ENCODE measurements at places on chromosomes 11 and 22.

DNA sequence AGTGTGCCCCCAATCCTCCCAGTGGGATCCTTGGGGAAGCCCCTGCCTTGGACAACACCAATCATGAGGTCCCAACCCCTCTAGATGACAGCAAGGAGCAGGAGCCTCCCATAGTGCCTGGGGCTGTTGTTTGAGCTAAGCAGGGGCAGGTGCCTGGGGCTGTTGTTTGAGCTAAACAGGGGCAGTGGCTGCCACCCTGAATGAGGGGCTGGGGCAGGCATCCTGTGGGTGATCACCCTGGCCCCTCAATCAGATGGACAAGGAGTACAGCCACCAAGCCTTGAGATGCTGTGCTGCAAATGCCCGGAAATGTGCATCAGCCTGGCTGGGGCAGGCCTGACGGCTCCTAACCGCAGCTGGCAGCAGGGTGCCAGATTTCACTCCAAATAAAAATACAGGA is 66.7 kb downstream of the MYEOV start:
- DNase-seq = no peak

GRCh38 chr11:20088397-20089225 is 71.7 kb downstream of the DBX1 start:
- DNase-seq = no peak

DNA sequence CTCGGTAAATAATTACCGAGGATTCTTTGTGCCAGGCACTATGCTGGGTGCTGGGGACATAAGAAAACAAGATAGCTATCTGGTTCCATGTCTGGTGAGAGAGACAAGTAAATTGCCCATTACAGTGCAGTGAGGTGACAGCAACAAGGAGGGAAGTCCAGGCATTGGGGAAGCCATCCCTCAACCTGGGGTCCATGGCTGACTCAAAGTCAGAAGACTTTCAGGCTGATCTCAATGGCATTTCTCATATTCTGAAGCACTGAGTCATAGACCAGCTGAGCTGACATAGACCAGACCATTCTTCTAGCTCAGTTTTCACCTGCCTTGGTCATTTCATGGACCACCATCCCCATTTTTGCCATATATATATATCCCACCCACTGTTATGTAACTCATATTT is 158.8 kb downstream of the TTC17 start:
- peak; percentile 10 for DNase-seq

- DNase-seq = no peak
Observed at GRCh38 chr11:25910086-25910485, 421.8 kb upstream of the ANO3 start.

DNA sequence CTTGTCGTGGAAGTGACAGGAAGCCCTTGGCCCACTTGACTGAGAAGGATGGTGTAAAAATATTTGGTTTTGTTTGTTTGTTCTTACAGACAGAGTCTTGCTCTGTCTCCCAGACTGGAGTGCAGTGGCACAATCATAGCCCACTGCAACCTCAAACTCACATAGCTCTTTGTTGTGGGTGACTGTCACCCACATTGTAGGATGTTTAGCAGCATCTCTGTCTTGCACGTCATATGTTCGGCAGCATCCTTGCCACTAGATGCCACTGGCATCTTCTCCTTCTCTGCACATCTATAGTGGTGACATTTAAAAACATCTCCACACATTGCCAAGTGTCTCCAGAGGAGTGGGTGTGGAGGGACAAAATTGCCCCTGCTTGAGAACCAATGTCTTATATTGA is 56.8 kb downstream of the PRR5L start:
- no peak for DNase-seq

DNA sequence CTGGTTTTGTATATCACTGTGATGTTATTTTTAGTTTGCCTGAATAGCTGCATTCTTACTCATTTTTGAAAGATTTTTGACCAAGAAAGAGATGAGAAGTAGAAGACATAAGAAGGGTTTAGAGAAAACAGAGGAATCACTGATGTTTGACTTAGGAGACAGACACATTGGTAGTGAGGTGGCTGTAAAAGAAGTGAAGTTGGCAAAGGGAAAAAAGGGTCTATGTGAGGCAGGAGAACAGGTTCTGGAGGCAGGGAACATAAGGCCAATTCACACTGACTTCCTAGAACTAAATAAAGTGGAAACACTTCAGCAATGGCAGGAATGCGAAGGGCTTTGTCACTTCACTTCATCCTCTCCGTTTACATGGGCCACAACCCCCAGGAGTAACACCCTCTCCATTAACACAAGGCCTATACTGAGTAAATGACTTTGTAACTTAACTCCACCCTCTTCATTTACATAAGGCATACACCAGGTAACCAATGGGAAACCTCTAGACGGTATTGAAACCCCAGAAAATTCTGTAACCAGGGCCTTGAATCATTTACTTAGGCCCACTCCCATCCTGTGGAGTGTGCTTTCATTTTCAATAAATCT is 36.5 kb downstream of the CTSC start:
- no peak for DNase-seq

DNA sequence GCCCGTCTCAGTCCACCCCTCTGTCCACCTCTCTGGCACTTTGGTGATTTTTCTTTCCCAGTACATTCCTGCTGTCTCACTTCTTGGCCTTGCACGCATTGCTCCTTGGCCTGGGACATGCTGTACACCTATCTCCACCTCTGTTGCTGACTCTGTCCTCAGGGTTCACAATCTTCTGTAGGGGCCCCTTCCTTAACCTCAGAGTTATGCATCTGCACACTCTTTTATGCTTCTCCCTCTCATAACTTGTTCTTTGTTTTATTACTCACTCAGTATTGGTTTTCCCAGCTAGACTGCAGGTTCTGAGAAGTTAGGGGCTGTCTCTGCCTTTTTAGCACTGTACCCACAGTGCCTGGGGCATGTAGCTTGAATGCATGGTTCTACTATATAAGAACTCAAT is 139.1 kb upstream of the MTMR2 start:
- DNase-seq = no peak

DNA sequence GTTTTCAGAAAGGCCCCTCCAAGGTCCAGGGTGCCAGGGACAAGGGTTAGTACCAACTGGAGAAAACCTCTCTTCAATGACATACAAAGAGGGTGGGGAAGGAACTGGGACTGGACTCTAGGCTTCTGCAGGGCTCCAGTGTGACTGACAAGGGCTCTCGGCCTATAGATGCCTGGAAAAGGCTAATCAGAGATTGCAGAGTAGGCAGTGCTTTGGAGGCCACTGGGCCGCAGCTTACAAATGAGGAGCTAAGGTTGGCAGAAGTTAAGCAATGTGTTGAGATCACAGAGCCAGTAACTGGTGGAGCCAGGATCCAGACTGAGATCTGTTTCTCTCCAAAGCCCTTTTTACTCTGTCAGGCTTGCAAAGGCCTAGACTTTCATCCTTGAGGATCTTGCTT is 7.4 kb upstream of the DGKZ start:
- no peak for DNase-seq

DNA sequence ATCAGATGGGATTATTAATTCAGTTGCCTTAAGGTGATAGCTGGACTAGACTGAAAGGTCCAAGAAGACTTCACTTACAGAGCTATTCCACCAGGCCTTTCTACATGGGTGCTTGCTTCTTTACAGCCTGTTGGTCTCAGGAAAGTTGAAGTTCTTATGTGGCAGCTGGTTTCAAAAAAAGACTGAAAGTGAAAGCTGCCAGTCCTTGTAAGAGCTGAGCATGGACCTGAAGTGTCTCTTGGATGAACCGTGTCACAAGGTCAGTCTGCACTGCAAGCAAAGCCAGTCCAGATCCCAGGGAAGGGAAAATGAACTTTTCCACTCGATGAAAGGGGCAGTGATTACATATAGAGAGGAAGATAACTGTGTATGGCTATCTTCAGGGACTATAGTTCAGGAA is 201.5 kb upstream of the LUZP2 start:
- no peak for DNase-seq

GRCh38 chr22:27882507-27883290 is 36.4 kb downstream of the PITPNB start:
- DNase-seq = no peak

DNA sequence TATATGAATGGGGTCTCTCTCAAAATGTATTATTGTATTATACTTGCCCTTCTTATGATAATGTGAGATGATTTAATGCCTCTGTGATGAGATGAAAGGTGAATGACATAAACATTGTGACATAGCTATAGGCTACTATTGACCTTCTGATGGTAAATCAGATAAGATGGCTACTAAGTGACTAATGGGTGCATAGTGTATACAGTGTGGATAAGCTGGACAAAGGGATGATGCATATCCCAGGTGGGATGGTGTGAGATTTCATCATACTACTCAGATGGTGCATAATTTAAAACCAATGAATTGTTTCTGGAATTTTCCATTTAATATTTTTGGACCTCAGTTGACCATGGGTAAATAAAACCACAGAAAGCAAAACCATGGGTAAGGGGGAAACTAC is 243.5 kb downstream of the SBF2 start:
- no peak for DNase-seq

DNA sequence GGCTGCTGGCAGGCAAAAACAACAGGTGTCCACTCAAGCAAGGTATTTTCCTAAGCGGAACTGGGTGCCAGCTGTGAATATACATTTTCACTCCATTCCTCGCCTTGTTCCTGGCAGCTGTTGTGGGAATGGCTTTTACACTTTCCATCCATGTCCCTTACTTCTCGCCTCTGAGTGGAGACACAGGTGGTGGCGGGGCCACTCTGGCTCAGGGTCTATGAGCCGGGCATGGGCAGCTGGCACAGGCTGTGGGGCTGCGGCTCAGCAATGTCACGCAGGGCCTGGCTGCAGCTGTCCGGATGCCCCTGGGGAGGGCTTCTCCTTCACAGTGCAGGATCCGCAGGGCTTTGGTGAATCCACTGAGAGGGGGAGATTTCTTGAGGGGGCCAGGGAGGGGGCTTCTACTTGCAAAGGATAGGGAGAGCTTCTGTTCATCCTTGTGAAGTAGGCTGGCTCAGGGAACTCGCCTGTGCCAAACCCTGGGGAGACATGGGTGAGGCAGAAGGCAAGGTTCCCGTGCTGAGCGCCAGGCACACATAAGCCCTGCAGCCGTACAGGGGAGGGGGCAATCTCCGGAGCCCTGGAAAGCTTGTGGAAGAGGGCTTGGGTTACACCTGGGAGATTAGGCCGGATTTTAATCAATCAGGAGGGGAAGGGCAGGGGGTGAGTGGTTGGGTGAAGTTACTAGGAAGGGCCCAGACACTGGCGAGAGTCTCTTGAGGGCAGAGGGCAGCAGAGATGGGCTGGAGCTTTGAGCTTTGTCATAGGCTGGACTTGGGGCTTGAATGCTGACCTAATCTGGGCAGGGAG is 45.7 kb downstream of the KCNQ1OT1 start:
- DNase-seq = no peak

- no peak for DNase-seq
Observed at GRCh38 chr11:41400819-41401382, 58.6 kb downstream of the LRRC4C start.

DNA sequence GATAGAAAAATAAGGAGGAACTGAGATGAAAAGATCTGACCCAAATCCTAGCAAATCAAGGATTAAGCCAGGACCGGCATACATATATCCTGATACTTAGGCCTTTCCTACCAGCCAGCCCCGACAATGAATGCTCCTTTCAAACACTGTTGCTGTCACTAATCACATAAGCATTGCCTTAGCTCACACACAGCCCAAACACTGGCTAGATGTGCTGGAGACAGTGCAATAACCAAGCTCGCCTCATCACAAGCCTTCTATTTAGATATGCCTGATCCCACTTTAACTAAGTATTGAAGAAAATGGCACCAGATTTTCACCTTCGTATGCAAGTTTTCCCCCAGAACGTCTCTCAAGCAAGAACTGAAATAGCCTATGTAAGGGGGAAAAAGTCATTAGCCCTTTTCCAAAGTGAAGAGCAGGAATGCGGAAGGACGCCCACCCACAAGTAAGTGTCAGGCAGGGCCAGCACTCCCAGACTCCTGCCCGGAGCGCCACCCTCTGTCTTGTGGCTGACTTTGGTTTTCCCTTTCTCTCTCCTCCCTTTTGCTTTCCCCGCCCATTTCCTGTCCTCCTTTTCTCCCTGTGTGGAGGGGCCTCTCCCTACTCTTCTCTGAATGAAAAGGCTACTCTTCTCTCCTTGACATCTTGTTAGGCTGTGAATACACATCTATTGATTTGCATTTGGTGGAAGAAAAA is 8.9 kb upstream of the OPCML start:
- no peak for DNase-seq

GRCh38 chr22:27512283-27512761 is 289.2 kb downstream of the MN1 start:
- DNase-seq = peak; percentile 82

DNA sequence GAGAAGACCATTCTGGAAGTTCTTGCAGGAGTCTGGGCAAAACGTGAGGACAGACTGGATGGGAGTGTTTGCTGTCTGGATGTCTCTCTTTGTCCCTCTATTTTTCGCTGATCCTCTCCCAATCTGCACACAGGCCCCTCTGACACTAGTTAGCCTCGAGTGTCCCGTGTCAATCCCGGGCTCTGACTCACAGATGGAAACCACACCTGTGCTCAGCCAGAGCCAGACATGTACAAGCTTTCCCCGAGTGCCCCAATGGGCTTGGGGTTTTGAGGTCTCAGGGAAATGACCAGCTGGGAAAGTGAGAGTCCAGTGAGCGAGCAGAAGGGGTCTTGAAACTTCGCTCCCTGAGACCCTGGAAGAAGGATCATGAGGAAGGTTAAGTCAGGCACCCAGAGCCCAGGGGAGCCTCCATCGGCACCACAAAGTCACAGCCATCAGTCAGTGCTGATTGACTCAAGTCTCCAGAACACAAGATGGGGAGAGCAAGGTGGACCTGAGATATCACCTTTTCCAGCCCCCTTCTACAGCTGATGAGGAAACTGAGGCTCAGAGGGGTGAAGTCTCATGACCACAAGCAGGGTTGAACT is 13.9 kb downstream of the APOL2 start:
- no peak for DNase-seq

Measured in HS-5 (cell line).